Left kidney (tissue), 8 donors: ENCODE measurements at places on chromosomes 12 and 14. TPM values are rescaled to one million over a fixed set of nuclear protein-coding genes. Genes with fewer than 3 reads are reported as not detected.

Gene GALNT8
- 4.3 TPM for polyA plus RNA-seq

Gene INSM2
- polyA plus RNA-seq: not detected

Gene MYH7
- polyA plus RNA-seq: 0.32 TPM

Gene OVCH1
- polyA plus RNA-seq: 0.78 TPM

Gene RNASE2
- 1.1 TPM for polyA plus RNA-seq

Gene MFAP5
- 0.25 TPM for polyA plus RNA-seq

Gene CRIP2
- polyA plus RNA-seq: 87.4 TPM

Gene CLEC6A
- 0.27 TPM for polyA plus RNA-seq

Gene OR6C6
- 0.08 TPM for polyA plus RNA-seq

Gene CPNE8
- polyA plus RNA-seq: 15.0 TPM

Gene MRPL52
- 81.9 TPM for polyA plus RNA-seq

Gene SLC5A8
- polyA plus RNA-seq: 33.1 TPM
